ENCODE measurements at places on chromosomes 2 and 18.

DNA sequence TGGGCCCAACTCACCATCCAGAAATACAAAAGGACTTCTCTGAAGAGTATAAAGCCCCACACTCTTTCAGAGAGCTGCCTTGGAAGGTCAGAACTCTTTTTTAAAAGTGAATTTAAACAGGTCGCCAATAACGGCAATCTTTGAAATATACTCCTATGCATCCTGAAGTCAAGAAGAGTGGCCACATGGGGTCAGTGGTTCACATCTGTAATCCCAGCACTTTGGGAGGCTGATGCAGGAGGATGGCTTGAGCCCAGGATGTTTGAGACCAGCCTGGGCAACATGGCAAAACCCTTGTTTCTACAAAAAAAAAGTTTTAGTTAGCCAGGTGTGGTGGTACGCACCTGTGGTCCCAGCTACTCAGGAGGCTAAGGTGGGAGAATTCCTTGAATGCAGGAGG, 68.1 kb upstream of the FZD7 start:
- DNase-seq = no peak

GRCh38 chr2:202127687-202128331, 54.8 kb downstream of the KIAA2012 start:
- no peak for DNase-seq

- no peak for DNase-seq
These were observed 1267.8 kb downstream of the SUCLG1 start for GRCh38 chr2:83191316-83191715.

DNA sequence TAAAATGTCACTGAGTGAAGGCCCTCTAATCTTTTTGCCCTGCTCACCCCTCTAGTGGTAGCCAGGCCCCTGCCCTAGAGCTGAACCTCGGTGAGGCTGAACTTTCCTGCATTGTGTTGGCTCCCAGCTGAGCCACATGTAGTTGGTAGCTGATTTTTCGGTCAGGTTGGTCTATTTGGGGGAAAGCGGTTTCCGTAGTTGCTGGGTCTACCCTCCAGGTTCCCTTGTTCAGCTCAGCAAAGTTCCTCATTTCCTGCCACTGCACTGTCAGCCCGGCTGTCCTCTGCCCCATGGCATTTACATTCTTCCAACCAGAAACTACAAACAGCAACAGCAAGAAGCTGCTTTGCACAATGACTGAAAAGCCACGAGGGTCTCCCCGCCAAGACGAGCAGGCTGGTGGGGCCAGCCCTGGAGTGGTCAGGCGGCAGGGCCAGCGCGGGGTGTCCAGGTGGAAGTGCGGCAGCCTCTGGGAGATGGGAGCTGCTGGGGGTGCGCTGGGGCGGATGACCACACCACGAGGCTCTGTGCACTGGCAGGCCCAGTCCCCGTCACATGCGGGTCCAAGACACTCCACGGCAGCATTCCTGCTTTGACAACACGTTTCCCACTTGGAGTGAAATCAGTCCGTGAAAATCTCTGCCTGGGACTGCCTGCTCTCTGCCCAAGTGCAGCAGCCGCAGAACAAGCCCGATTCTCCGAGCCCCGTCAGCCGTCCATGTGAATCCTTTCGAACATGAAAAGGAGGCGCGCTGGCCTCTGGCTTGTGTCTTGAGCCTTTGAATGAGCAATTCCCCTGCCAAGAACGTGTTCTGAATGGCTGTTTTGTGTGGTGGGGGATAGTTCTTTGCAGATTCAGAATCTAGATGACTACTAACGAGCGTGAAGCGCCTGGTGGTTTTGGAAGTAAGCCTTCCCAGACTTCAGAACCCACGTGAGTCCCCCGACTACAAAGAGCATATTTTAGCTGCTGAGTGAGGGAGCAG, 159.4 kb downstream of the ASB1 start:
- no peak for DNase-seq

DNA sequence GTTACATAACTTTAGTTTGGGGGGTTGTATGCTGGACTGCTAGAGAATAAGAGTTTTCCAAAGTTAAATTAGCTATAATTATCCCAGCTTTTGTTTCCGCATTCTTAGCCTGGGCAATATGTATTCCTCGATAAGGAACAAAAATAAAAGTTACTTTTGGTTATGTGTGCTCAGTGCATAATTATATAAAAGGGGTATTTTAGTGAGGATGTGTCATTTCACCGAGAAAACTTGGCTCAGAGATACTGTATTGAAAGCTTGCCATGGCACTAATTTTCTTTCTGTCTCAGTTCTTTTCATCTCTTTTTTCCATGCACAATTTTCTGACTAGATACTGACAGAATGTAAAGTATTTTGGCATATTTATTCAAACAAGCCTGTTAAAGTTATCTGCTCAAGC, 28.2 kb downstream of the ARHGAP15 start:
- no peak for DNase-seq

Measured in stimulated activated CD4-positive, alpha-beta T cell treated with anti-CD3 and anti-CD28 coated beads, Interleukin-1b, Interleukin-23, amount 100 ng/mL, for 4 hours (primary cell).